ENCODE measurements at places on chromosomes 7 and 10. TPM values are rescaled to one million over a fixed set of nuclear protein-coding genes. Genes with fewer than 3 reads are reported as not detected.

DNA sequence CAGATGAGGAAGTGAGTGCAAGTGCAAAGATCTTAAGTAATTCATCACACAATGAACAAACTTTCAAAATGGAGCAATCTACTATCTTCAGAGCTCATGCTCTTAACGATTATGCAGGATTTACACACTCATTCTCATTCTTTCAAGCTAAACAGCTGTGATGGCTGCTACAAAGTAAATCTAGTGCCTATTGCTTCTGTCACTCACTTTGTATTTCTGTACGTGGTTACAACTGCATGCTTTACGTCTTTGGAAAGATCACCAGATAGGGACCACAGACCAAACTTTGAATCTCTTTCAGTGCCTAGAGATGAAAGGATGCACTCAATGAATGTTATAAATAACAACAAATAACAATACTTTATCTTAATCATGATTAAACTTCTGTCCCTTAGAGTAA, 194.6 kb downstream of the MAGI2 start:
- no peak for DNase-seq

GRCh38 chr7:94425546-94425945, 30.9 kb downstream of the COL1A2 start:
- no peak for DNase-seq

GRCh38 chr10:48778193-48778857, 93.7 kb downstream of the WDFY4 start:
- DNase-seq, result peak; percentile 9

DNA sequence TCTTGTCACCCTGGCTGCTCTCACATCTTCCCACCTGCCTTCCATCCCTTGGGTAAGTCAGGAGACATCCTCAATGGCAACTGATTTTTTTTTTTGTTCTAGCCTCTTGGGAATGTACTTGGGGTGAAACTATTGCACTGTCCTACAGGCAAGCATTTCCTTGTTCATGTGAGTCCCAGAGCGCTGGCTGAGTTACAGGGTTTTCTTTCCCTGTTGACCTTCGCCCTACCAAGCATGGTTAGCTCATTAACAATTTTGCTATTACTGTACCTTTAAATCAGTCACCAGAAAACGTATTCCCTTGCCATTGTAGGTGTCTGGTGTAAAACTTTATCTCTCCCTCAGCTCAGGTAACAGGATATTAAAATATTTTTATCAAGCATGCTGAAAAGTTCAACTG, 98.9 kb downstream of the PRLHR start:
- DNase-seq, result no peak

DNA sequence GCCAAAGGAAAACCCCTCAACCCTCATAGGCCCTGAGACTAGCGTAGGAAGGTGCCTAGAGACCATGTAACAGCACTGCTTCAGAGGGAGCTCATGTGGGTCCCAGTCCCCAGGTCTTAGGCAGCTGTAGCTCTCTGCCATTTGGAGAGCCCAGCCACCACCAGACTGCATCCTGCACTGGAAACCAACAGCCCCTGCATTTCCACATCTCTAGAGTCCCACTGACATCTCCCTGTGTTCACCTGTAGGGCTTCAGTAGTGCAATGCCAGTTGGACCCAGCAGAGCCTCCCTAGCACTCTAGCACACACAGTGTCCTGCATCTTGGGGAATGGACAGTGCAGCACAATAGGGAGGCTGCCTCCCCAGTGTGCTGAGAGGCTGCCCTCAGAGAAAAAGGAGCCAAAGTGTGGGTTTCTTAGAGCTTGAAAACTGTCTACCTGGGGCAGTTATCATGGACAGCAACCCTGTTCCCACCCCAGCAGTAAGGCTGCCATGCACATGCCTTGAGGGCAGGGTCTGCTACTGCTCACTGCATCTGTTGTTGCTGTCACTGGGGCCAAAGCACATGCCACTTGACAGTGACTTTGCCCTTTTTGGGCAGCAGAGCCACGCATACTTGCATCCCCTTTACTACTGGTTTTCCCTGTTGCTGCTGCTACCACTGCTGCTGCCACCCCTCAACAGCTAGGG, 46.7 kb upstream of the ANTXRL start:
- no peak for DNase-seq

GRCh38 chr10:85919491-85920021, 447.0 kb downstream of the GRID1 start:
- no peak for DNase-seq

- no peak for DNase-seq
Observed at GRCh38 chr10:69499726-69500689, 48.7 kb downstream of the TSPAN15 start.

The CYP2C19 gene
- total RNA-seq, result not detected

The ANKRD30A gene
- not detected for total RNA-seq

The C10orf62 gene
- total RNA-seq, result not detected
